ENCODE measurements at places on chromosomes 12 and 14. TPM values are rescaled to one million over a fixed set of nuclear protein-coding genes. Genes with fewer than 3 reads are reported as not detected.
A peak's percentile ranks its signal among the peaks of the same experiment; 100 is the strongest.

The LRRK2 gene
- 12.2 TPM for total RNA-seq

The ANAPC5 gene
- total RNA-seq = 169 TPM

The RPL10L gene
- total RNA-seq = not detected

The ABHD12B gene
- total RNA-seq = not detected

The GPRC5D gene
- not detected for total RNA-seq

The REP15 gene
- total RNA-seq = 3.0 TPM

The IRF9 gene
- 20.7 TPM for total RNA-seq

The RTN1 gene
- 870 TPM for total RNA-seq

The CALCOCO1 gene
- 69.7 TPM for total RNA-seq

The REM2 gene
- total RNA-seq = 1.7 TPM

The BMAL2 gene
- total RNA-seq = 62.2 TPM

The INSM2 gene
- 0.47 TPM for total RNA-seq

The CCDC198 gene
- not detected for total RNA-seq

DNA sequence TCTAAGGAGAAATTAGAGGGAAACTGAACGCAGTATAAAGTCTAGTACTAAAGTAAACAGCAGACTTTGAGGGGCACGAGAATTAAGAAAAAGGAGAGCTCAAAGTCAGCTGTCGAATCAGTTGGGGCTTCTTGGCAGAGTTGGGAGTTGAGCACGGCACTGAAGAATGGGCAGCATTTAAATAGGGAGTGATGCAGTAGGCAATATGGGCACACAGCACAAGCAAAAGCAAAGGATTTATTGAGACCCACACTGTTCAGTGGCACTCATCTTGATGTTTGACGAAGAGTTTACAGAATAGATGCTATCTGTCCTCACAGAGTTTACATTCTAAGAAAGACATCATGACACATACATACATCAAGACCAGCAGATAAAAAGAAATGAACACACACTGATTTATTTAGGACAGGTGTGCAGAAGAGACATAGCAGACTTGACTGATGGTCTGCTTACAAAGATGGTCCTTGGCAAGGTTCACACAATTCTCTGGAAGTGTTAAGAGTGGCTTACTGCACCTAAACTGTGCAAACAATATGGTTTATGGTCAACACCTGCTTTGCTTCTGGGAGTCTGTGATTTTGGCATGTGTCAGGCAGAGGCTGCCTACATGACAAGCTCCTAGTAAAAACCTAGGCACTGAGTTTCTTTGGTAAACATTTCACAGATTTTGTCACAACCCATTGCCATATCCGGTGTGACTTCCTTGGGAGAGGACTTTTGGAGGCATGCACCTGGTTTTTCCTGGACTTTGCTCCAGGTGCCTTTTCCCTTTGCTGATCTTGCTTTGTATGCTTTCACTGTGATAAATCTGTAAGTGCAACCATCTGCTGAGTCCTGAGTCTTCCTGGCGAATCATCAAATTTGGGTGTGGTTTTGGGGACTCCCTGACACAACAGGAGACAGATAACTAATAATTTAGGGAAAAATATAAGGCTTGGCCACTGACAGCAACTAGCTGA is 26.3 kb downstream of the ALKBH1 start:
- no peak for DNase-seq

- no peak for DNase-seq
These were observed 3.7 kb upstream of the MAPKAPK5 start for GRCh38 chr12:111838353-111838752.

DNA sequence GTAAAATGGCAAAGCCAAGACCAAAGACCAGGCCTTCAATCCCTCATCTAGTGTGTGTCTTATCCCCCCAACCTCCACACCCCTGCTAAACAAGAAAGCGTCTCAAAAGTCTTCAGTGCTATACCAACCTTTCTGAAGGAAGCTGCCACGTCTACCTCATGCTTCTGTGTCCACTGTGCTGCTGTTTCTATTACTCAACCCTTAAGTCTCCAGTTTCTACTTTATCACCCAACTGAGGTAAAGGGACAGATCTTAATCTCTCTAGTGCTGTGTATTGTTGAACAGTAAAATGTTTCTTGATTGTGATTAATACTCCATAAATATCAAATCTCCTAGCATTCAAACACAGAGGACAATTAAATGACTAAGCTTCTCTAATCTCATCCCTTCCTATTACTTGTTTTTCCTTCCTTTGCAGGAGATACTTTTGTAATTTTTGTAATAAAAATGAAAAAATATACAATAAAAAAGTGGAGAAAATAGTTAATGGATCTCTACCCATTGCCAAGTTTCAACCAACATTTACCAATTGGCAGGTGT is 23.3 kb downstream of the BTBD7 start:
- no peak for DNase-seq

DNA sequence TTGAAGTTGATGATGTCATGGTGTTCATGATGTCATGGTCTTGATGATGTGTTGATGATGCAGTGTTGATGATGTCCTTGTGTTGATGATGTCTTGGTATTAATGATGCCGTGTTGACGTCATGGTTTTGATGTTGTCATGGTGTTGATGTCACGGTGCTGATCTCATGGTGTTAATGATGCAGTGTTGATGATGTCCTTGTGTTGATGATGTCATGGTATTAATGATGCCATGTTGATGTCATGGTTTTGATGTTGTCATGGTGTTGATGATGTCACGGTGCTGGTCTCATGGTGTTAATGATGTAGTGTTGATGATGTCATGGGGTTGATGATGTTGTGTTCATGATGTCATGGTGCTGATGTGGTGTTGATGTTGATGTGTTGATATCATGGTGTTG is 48.0 kb upstream of the RIMBP2 start:
- no peak for DNase-seq

- no peak for DNase-seq
These were observed 244.2 kb upstream of the CLEC14A start for GRCh38 chr14:38500125-38500524.

GRCh38 chr12:460261-461230 is 807 bp downstream of the B4GALNT3 start:
- no peak for DNase-seq

DNA sequence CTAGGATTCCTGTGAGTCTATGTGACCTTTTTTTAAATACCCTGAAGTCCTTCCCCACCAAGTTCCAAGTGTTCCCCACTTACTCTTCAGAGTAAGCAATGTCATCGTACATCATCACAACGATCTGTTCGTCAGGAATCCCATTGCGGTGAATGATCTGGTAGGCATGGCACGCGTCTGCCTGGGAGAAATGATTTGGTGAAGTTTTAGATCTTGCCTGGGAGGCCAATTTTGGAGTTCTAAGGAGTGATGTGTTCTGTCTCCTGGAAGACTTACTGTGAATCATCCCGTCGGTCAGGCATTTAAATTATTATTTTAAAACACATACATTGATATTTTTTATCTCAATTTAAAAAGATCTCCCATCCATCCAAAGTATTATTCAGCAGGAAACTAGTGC is 29.8 kb downstream of the LGMN start:
- DNase-seq = no peak

DNA sequence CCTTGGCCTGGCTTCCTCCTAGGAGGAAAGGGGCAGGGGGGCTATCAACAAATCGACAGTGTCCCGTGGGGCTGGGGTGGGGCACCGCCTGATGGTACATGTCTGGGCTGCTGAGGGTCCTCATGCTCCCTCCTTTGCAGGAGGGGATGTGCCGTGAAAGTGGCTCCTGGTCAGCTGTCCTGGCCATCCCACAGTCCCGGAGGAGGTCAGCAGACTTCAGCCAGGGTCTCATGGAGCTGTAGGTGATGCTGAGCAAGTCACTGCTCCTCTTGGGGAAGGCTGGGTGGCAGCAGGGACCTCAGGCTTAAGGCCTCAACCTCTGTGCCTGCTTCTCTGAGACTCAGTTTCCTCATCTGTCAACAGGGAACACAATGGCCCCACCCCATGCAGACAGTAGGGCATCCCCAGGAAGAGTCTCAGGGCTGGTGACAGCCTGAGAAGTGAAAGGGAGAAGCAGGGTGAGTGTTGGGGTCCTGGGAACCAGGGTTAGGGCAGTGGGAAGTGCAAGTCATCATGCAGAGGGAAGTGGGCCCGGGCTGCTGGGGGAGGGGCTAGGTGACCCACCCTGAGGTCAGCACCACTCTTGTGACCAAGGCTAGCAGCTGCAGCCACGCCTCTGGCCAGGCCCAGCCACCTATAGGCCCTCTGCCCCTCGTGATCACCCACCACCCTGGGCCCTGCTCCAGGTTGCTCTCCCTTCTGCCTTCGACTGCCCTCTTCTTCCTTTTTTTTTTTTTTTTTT is 4.4 kb upstream of the TNFAIP2 start:
- no peak for DNase-seq

- DNase-seq = no peak
These were observed 9.5 kb upstream of the RERG start for GRCh38 chr12:15230751-15231150.

DNA sequence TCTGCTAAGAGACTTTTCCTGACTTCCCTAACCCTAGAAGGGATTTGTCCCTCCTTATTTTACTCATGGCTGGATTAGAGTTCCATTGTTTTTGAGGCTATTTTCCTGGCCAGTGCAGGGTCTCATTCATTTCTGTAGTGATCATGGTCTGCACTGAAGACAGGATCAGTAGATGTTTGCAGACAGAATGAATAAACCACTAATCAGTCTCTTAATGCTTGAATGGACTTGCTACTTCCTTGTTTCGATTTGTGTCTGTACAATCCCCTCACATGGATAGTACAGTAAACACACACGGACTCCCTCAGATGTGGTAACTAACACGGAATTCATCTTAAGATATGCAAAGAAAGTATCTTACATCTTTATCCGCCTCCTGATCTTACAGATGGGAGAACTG is 102.6 kb upstream of the PRB2 start:
- DNase-seq = no peak

- no peak for DNase-seq
These were observed 172.7 kb upstream of the OR4E1 start for GRCh38 chr14:21846227-21846885.

GRCh38 chr12:111270239-111270638 is 98.7 kb downstream of the PHETA1 start:
- DNase-seq = no peak

DNA sequence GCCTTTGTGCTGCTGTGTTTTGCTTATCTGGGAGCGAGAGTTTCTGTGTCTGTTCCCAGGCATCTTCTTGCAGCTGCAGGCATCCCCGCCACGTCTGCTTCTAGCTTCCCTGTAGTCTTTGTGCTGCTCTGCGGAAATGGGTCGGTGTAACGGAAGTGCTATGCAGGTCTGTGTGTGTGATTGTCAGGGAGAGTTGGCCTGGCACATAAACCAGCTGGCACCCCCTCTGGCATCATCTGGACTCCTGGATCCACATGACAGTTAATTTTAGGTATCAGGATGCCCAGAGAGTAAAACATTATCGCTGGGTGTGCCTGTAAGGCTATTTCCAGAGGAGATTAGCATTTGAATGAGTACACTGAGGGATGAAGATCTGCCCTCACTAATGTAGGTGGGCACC is 9.4 kb upstream of the OASL start:
- DNase-seq = peak; percentile 18

DNA sequence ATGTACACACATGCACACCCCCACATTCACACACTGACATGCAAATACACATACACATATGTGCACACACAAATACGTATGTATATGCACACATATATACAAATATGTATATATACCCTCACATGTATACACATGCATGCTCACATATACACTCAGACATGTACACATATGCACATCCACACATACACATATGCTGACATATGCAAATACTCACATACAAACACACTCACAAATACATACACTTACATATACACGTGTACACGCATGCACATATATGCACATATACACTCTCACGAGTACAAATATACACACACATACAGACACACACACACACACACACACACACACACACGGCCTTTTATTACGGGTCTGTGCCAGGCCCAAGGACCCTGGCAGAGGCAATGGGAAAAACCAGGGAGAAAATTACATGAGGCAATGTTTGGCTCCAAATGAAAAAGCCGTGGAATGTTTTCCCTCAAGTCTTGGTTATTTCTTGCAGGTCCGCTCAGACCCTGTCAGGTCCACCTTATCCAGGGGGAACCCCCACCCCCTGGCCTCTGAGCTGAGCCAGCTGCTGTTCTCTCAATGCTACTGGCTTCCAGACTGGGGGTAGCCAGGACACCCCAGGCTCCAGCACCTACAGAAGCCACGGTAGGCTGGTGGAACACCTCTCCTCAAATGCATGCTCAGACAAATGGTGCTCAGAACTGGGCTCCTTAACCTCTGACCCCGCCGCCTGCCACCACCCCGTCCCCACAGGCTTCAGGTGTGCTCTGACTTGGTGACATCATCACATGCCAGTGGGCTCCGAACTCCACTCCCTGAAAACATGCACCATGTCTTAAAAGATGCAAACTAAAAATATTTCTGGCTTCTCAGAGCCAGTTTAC is 54.7 kb downstream of the BCL11B start:
- DNase-seq = no peak

DNA sequence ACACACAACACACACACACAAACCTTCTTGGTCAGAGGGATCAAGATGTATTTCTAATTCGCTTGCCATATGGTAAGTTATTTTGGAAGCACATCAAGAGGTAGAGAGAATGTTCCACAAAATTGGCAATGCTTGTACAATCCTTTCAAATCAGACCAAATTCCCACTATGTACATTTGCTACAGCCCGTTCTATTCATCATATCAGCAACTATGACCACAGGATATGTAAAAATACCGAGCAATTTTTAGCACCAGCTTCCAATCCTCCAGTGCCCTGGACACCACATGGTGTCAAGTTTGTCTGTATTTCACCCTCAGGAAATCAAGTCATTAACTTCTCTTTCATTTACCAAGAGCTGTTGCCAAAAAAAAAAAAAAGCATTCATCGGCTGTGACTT is 21.2 kb downstream of the TBX5 start:
- no peak for DNase-seq

GRCh38 chr12:19799216-19799615 is 359.9 kb downstream of the AEBP2 start:
- DNase-seq = no peak

DNA sequence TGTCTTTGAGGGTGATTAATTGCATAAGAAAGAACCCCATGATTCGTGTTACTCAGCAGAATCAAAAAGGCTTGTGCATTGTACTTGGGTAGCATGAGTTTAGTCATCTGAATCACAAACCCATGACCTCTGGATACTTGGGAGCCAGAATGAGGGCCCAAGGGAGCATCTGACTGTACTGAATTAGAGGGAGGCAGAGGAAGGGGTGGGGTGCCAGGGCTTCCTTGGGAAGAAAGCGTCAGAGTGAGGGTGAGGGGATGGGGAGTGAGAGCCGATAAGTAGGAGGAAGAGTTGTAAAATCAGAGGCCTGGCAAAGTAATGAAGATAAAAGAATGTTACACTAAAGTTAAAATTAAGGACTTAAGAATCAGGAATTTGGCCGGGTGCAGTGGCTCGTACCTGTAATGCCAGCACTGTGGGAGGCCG is 29.8 kb downstream of the GPRC5D start:
- DNase-seq = no peak

All from occipital lobe (tissue), 3 donors.